ENCODE measurements at places on chromosomes 12 and 14.

DNA sequence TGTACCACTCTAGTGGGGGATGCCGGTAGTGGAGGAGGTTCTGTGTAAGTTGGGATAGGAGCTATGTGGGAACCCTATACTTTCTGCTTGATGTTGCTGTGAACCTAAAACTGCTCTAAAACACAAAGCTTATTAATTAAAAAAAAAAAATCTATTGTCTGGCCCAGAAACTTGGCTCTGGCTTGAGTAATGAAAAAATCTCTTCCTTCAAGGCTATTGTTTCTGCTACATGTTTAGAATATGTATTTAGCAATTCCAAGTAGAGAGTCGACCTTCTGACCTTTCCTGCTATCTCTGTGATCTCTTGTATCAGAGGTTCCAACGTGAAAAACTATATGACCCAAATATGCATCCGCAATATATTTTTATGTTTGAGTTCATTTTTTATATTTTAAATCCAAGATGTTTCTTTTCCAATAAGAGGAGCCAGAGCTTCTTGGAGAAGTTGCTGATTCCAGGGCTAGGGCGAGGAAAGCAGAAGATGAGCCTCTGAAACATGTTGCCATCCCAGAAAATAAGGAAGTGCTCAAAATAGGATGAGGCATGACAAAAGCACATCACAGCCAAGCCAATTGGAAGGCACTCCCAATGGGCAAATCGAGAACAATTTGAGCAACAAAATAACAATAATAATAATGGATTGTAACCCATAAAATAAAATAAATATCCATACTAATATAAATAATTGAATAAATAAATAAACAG lies 184.6 kb upstream of the TMEM260 start:
- DNase-seq: peak; percentile 60

- no peak for DNase-seq
These were observed 35.7 kb upstream of the MAPKAPK5 start for GRCh38 chr12:111806304-111806703.

DNA sequence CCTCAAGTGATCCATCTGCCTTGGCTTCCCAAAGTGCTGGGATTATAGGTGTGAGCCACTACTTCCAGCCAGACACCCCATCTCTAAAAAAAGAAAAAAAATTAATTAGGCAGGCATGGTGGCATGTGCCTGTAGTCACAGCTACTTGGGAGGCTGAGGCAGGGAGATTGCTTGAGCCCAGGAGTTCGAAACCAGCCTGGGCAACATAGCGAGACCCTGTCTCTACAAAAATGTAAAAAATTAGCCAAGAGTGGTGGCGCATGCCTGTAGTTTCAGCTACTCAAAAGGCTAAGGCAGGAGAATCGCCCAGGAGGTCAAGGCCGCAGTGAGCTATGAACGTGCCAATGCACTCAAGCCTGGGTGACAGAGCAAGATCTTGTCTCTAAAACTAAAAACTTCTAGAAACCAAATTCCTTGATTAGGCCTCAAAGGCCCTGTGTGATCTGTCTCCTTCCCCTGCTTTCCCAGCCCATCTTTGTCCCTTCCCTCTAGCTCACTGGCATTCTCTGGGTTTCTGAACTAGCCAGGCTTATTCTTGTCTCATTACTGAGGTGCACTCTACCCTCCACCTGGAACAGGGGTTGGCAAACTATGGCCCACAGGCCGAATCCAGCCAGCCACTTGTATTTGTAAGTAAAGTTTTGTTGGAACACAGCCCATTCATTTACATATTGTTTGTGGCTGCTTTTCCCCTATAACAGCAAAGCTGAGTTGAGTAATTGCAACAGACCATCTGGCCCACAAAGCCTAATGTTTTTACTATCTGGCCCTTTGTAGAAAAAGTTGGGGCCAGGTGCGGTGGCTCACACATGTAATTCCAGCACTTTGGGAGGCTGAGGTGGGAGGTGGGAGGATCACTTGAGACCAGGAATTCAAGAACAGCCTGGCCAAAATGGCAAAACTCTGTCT lies 17.2 kb upstream of the TPCN1 start:
- DNase-seq: peak; percentile 29

DNA sequence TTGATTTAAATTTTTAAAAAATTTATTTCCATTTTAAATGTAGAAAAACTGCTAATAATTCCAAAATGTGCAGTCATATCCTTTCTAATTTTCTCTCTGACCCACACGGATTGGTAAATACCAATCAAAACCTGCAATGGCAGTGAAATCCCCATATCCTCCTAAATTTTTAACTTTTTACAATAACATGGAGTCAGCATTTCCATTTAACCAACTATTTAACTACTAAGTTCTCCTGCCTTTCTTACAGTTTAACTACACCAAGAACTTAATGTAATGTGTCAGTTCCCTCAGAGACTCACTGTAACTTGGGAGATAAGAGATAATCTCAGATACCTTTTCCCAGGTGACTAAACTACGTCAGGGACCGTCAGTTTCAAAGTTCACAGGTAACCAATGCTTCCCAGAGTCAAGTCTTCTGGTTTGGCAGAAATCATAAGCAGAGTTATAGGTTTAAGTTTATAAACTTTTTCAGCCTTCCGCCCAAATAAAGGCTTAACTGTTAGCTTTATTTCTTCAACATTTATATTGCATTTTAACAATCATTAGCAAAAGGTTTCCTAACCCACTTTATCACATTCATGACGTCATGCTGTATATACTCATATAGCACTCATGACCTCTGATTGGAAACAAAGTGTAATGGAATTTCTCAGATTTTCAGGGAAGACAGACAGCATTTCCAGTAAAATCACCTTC lies 7.6 kb downstream of the KRAS start:
- no peak for DNase-seq

DNA sequence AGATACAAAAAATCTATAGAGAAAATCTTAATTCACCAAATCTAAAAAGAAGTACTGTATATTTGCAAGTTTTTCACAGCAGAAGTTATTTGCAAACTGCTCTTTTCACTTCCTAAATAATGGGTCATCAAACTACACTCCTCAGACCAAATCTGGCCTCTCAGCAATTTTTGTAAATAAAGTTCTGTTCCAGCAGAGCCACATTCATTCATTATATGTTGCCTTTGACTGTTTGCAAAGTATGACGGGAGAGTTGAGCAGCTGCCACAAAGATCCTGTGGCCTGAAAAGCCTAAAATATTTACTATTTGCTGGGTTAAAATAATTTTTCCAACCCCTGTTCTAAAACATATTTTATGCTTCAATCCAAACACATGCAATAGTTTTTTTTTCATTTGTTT lies 1222.3 kb upstream of the SEL1L start:
- no peak for DNase-seq

DNA sequence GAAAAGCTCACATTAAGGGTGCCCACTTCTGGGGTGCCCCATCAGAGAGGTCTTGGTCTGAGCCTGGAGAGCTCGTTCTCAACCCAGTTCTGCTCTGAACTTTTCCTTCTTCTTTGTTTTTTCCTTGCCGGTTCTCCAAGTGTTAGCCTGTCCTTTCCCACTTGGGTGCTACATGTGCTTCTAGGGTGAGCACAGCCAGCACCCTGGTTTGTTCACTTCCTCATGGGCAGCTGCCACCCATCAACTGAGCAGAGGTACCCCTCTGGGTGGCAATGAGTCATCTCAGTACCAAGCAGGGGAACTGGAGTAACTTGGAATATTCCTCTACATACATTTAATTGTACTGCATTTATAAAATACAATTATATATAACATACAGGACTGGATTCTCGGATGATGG lies 3.9 kb upstream of the SYNE3 start:
- DNase-seq: peak; percentile 63

DNA sequence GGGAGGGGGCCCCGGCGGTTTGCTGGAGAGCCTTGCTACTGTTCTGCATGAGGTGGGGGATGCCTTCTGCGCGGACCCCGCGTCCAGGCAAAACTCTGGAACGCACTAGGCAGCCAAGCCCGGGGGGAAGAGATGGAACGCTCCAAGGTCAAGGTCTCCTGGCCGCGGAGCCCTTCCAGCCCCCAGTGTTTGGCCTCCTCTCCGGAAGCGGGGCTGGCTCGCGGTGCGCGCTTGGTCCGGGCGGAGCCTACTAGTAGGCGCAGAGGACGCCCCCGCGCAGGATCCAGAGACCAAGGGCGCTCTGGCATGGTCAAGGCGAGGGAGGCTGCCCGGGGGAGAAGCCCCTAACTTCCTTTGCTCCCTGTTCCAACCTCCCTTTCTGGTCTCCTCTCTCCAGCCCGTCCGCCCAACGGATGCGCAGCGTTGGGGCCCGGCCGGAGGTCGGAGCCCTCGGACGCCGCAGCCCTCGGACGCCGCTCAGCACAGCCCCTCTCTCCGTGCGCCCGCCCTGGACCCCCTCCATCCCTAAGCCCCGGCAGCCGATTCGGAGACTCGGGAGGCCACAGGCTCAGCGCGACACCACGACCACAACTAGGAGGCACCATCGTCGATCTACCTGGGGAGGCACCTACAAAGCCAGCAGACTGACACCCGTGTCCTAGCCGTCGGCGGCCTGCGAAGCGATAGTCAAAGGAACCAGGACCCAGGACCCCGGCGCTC lies 669 bp upstream of the KCNK13 start:
- peak; percentile 30 for DNase-seq

DNA sequence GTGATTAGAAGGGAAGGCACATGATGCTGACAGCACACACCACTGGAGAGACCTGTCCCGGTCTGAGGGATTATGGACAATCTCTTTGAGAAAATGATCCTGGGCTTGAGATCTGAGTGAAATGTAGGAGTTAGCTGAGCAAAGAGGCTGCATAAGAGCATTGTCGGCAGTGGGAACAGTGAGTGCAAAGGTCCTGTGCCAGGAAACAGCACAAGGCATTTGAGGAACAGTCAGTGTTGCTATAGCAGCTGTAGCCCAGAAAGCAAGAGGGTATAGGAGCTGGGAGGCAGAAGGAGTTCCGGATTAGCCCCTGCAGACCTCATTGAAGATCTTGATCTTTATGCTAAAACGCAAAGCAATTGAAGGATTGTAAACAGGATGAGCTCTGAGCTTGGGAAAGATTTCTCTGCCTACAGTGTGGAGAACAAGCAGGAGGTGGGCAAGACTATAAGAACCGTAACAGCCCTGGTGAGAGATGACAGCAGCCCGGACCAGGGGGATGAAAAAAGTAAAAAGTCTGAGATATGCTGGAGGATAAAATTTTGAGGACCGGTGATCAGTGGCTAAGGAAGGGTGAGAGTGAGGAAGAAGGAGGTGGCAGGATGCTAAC lies 28.5 kb downstream of the CFL2 start:
- no peak for DNase-seq

DNA sequence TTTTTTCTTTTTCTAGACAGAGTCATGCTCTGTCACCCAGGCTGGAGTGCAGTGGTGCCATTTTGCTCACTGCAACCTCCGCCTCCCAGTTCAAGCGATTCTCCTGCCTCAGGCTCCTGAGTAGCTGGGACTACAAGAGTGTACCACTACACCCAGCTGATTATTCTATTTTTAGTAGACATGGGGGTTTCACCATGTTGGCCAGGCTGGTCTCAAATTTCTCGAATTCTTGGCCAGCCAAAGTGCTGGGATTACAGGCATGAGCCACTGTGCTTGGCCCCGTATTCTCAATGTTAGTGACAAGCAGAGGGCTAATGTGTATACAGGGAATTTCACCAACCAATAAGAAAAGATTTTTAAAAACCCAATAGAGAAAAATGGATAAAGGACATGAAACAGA lies 8.4 kb downstream of the PLBD2 start:
- no peak for DNase-seq

GRCh38 chr12:48122065-48122834 lies 3.1 kb downstream of the PFKM start:
- no peak for DNase-seq

DNA sequence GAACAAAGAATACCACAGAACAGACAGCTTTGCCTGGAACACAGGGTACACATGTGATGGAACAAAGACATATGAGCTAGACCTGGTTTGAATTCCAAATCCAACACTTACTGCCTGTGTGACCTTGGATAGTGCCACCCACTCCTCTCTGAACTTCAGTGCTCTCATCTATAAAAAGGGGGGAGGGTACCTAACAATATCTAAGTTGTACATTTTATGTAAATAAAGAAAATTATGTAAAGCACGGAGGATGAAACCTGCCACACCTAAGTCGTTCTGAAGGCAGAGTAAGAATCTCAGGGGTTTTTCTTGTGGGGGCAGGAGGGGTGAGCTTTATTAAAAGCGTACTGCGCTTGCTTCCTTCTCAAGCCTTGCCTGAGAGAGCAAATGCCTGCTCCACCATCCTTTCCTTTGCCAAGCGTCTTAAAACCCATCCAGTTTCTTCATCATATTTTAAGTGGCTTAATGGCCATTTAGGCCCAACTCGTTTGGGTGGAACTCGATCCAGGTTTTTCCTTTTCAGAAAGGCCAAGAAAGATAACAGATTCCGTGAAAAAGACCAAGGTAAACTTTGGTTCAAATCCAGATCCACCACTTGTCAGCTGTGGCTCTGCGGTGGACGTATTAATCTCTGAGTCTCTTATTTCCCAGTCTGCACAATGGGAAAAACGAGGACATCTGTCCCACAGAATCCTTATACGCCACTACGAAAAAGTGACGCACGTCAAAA lies 946 bp downstream of the DDX24 start:
- DNase-seq: no peak

GRCh38 chr14:99420711-99421110 lies 59.9 kb downstream of the SETD3 start:
- DNase-seq: no peak

GRCh38 chr12:25056486-25057130 lies 107.7 kb upstream of the BCAT1 start:
- DNase-seq: peak; percentile 16

DNA sequence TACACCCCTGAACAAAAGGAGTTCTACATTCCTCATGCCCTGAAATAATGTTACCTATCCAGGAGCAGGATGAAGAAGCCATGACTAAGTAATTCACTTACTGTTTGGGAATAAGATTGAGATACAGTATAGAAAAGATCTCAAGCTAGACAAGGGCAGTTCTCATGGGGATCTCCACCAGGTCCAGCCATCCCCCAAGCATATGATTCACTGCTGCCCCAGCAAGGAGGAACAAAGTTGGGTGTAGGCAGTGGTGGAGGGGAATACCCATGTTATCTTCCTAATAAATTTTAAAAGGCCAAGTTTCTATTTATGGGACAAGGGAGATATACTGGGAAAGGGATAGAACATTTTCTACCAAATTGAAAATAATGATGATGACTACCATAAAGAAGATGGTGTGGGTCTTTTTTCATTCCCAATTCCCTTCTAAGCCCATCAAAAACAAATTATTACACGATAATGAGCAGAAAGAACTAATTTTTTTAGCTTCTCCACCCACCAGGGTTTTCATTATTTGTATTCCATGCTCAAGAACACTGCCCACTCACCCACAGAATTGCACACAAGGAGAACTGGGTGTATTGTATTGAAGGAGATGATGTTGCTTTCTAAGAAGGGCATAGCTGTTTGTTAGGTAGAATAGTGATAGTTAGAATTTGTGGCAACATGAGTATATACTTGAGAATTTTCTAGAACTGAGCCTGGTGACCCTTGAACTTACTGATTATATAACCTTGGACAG lies 204.6 kb downstream of the BTG1 start:
- peak; percentile 90 for DNase-seq

- no peak for DNase-seq
These were observed 97.7 kb downstream of the AKAP6 start for GRCh38 chr14:32426586-32427388.

Data from inflammatory macrophage treated with lipopolysaccharide for 4 hours (primary cell).